ENCODE measurements at places on chromosomes 2 and 18.

- no peak for DNase-seq
These were observed 11.3 kb upstream of the CIB4 start for GRCh38 chr2:26652361-26653041.

DNA sequence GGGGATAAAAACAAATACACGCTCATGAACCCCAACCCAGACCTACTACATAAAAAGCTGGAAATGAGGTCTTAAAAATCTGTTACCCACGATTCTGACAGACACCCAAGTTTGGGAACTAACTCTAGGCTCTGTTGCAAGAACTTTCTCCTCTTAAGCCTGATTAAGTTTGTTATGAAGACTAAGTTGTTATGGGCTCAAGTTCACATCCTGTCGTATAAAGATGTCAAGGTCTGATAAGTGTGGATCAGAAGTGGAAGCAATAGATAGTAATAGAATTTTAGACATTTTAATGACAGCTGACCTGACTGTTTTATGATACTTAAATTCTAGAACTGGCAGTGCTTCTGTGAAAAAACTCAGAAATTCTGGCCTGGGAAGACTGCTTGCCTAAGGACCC lies 43.2 kb downstream of the LPIN2 start:
- no peak for DNase-seq

- no peak for DNase-seq
These were observed 84.0 kb upstream of the TMEM200C start for GRCh38 chr18:5979176-5979888.

DNA sequence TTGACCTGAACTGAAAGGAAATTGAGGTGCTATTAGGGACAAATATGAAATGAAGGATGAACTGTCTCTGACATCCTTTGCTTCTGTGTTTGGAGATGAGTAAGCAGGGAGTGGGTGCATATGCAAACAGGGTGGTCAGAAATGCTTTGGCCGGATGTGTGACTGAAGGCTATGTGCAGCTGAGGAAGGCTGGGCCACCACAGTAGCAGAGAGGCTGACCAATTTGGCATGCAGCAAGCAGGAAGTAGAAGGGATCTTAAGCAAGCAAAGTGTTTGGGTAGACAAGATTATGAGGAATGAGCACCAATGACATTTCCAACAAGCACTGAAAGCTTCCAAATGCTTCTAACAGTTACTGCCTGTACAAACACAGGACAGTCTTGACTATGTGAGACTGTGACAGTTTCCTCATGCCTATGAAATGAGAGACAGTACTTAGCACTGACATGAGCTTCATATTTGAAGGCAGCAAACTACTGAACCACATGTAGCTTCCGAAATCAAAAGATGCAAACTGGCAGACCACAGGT lies 3.3 kb upstream of the ACTR3 start:
- DNase-seq: peak; percentile 92

GRCh38 chr2:238504181-238504931 lies 77.6 kb downstream of the ASB1 start:
- DNase-seq: no peak

DNA sequence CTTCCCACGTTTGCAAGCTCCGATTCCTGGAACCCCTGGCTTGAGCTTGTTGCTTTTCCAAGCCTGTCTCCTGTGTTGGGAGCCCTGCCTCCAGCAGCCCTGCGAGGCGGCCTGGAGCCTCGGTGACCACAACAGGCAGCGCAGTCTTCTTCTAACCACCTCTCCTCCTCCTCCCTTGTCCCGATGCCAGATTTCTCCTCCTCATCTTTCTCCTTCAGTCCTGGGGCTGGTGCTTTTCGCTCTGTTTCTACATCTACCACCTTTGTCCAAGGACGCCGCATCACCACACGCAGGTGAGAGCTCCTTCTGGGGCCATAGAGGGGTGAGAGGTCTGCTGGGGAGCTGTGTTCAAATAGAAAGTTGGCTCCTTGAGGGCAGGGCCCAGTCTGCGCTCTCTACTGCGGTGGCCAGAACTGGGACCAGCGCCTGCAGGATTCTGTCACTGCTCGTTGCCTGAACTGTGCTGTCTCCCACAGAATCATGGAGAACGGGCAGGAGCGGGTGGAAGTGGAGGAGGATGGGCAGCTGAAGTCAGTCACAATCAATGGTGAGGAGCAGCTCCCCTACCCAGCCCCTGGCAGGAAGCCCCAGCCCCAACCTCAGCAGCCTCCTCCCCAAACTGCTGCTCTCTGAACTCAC lies 3.9 kb downstream of the DNAJB2 start:
- DNase-seq: no peak

DNA sequence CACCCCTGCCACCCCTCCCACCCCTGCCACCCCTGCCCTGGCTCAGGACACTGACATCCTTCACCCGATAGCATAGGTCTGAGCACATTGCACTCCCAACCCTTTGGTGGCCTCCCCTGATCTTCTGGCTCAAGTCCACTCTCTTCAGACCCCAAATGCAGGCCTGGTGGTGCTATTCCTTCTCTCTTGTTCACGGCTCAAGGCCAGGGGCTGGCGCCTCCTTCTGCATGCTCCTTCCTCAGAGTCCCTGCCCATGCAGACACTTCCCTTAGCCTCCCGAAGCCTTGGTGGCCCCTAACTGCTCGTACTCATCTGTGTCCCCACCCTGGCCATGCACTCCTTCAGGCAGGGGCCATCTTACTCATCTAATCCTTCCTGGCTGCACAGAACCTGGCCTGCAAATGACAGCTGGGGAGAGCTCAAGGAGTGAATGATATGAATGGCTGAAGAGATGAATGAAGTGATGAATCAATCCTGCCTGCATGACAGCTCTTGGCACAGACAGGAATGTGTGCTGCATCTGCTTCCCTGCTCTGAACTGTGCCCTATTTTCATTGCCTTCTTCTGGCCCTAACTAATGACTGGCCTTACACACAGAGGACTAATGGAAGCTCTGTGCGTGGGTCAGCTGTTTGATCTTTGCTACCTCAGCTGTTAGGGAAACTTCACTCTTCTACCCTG lies 290.8 kb downstream of the DYSF start:
- DNase-seq: no peak

GRCh38 chr2:229818230-229818629 lies 103.6 kb downstream of the TRIP12 start:
- no peak for DNase-seq

GRCh38 chr2:207871506-207871905 lies 101.8 kb upstream of the FZD5 start:
- DNase-seq: no peak

DNA sequence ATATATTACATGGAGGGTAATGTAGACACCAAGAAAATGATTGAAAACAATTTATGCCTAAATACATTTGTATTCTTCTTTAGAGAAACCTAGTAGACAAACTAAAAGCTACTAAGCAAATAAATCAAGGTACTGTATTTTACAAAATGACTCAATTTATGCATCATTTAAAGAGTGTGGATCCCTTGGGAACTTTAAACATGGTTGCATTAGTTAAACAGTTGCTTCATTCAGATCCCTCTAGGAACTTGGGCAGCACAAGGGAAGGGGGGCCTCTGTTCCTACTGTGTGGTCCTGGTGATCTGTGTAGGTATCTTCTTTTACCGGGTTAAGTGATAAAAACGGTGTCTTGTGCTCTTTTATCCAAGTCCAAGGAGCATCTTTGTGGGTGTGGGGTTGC lies 31.5 kb upstream of the ATP8B1 start:
- DNase-seq: no peak

- no peak for DNase-seq
These were observed 138.7 kb downstream of the PRPF40A start for GRCh38 chr2:152578573-152578972.

DNA sequence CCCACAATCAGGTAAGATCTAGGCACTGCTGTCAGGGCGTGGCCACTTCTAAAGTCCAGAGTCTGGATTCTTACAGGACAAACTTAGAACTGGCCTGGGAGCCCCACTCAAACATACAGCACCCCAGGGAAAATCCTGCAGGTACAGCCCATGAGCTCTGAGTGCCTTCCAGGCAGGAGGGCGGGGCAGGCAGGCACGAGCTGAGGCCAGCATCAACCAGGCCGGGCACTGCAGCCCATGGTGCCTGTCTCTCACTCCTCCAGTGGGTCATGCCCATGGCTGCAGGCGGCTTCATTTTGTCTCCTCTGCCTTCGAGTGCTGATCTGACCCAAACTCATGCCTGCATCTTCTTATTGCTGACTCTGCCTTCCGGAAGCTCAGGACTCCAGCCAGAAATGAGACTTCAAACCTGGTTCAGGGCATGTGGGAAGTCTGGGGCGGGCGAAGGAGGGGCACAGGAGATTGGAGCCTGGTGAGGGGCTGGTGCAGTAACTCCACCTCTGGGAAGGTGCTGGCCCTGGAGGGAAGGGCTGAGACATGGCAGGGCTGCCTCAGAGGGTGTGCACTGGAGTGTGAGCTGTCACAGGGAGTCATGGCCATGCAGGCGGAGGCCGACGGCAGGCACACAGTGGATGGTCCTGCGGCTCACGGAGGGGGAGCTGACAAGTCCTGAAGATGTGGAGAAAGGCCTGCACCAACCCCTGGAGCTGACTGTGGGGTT lies 40.5 kb downstream of the HS6ST1 start:
- no peak for DNase-seq

DNA sequence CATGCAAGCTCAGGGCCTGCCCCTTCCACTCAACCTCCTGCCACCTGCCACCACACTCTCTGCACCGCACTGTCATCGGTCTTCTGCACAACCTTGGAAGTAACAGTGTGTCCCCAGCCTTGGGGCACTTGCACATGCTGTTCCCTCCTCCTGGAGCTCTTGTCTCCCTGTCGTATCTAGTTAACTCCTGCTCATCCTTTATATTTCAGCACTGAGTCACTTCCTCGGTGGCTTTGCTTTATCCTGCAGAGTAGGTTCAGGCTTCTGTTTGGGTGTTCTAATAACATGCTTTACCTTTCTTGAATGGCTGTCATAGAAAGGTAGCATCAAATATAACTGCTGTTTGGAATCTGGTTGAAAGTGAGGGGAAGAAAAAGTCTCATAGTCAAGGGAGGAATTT lies 25.3 kb downstream of the PAX8 start:
- DNase-seq: no peak

GRCh38 chr18:3689986-3690763 lies 240.2 kb downstream of the TGIF1 start:
- no peak for DNase-seq

Measured in activated CD4-positive, alpha-beta T cell treated with anti-CD3 and anti-CD28 coated beads, Interleukin-10, Interleukin-2, amounts not matched to agents 100 ng/mL and 50 ng/mL, durations not matched to agents 16 hours and 8 hours (primary cell).